Posterior cingulate gyrus (tissue), 11 donors: ENCODE measurements at places on chromosomes 3 and 15.

GRCh38 chr3:188533612-188534357, 379.8 kb downstream of the LPP start:
- no peak for DNase-seq

DNA sequence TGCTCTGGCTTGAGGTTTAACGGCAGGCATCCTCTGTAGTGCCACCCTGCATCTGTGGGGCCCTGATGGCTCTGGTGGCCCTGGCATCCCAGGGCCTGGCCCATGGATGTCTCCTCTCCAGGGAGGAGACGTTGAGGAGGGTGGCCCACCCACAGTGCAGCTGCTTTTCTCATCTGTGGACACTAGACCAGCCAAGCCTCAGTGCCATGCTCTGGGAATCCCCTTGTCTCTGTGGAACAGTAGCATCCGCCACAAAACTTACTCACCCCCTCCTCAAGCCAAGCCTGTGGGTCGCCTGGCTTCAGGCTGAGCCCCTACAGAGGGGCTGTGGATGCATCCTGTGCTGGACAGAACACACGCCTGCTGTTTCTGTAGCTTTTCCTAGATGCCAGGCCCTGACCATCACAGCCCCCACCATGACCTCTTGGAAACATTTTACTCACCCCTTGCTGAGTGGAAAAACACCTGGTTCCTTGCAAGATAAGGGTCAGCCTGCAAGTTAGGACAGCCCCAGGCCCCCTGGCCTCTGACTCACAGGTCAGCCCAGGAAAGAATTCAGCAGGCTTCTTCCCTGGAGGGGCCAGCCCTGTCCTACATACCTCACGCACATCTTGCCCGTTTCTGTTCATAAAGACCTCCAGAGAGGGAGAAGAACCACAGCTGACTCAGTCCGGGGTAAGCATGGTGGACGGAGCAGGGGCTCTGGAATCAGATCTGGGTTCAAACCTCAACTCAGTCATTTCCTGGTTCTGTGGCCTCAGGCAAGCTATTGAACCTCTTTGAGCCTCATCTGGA, 19.0 kb downstream of the PAK6 start:
- DNase-seq = no peak

GRCh38 chr15:63029676-63030075, 12.9 kb upstream of the TPM1 start:
- no peak for DNase-seq

- DNase-seq = peak; percentile 90
These were observed at the start of gene ICE2 for GRCh38 chr15:60478566-60479360. TSS of gene ICE2 (minus strand) at chr15:60479142. CDS start at chr15:60477977, 1,165 bp downstream.

GRCh38 chr3:50515565-50516439, 12.4 kb upstream of the CACNA2D2 start:
- no peak for DNase-seq

GRCh38 chr15:94582368-94582767, 351.0 kb downstream of the MCTP2 start:
- DNase-seq = peak; percentile 10

DNA sequence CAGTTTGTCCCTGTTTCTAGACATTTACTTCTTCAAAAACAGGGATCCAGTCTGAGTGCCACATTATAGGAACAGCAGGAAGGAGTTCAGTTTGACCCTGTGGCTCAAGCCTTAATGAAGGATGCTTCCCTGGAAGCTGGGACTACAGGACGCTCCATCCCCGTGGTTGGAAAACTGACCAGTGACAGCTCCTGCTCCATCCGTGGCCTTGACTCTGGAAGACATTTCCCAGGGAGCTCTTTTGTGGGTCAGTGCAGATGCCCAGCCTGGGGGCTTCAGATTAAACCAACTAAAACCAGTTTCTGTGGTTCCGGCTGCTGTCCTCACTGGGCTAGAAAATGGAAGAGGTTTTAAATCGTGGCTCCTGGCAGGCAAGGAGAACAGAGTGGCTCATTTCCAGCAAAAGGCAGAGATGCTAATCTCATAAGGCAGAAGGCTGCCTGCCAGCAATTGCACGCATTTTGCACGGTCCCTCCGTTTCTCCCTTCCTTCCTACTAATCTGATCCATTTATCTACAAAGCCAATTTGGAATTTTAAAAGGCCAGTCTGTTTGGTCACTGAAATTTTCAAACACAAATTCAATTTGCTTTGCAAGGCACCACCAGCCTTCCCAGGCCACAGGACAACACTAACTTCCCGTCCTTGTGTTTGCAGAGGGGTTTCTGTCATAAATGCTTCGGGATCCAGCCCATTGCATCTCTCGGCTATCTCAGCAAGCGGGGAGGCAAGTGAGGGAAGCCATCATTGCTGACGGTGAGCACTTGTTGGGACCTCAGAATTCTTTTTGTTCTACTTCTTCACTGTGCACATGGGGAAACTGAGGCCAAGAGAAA, 6.2 kb upstream of the SSUH2 start:
- DNase-seq = no peak

GRCh38 chr3:182129740-182130139, 418.0 kb downstream of the SOX2 start:
- DNase-seq = no peak

GRCh38 chr3:54836871-54837270, 91.0 kb downstream of the LRTM1 start:
- peak; percentile 34 for DNase-seq

- DNase-seq = no peak
These were observed 72.5 kb downstream of the OPA1 start for GRCh38 chr3:193665370-193665989.

GRCh38 chr15:48059791-48060190, 61.0 kb upstream of the SLC24A5 start:
- peak; percentile 35 for DNase-seq

- DNase-seq = no peak
These were observed 28.7 kb downstream of the ATRIP start for GRCh38 chr3:48475188-48475587.

DNA sequence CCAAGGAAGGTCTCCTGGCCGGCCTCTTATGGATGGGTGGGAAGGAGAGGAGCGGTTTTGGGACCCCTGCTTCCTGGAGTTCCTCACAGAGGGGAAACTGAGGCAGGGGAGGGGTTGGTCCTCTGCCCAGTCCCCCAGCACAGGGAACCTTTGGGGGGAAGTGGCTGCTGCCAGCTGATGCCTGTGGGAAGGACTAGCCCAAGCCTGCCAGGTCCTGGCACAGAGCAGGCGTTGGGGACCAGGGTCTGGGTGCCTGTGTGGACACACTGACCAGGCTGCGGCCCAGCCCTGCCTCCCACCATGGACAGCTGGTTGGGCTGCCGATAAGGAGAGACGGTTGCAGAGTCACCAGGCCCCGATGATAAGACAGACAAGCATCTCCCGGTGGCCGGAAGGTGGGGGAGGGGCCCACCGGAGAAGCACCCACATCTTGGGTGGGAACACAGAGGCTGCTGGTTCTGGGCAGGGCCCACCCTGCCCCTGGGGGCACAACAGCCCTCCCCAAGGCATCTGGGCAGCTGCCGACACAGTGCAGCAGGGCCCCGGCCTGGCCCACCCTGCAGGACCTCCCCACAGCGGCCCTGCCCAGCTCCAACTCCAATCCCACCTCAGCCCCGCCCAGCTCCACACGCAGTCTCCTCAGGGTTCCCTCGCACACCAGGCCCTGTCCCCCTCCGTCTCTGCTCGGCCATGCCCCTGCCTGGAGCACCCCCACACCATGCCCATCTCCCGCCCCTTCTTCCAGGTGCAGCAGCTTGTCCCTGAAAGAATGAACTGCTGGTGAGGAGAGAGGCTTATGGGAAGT, 50.7 kb downstream of the DNAJB8 start:
- DNase-seq = no peak

- DNase-seq = no peak
These were observed 3.7 kb downstream of the IGF2BP2 start for GRCh38 chr3:185820973-185821758.

- DNase-seq = no peak
These were observed 14.2 kb upstream of the ST6GAL1 start for GRCh38 chr3:186915806-186916796.

GRCh38 chr3:72543246-72543645, 305.0 kb downstream of the SHQ1 start:
- DNase-seq = no peak

- DNase-seq = no peak
These were observed 65.4 kb downstream of the FBN1 start for GRCh38 chr15:48579945-48580671.

DNA sequence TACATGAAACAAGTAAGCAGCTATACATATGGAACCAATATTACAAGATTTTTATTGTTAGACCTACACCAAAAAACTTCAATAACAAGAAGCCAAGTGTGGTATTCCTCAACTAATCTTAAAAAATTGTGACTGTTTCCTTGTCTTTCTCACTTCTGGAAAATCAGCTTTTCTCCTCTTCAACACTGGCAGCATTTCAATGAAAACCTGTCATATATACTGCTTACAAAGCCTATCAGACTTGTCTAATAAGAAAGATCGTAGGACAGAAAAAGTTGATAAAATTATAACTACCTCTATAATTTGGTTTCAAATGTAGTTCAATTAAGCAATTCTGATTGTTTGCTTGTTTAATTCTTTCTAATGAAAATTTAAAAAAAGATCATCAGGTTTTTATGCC, 55.1 kb downstream of the CBLB start:
- DNase-seq = no peak

DNA sequence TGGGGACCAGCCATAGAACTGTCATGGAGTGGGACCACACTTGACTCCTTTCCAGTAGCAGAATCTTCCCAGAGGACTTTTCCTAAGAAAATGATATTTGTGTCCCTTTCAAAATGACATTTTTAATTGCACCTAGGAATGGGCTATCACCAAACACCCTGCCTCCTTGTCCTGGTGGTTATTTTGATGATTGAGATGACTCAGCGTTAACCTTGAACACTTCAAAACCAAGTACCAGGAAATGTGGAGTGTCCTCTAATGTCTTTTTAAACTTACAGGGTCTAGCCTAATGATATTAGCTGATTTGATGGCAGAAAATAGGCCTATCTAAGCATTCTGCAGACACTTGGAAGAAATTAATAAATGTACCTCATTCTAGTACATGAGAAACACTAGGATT, 90.7 kb downstream of the HHLA2 start:
- DNase-seq = no peak

DNA sequence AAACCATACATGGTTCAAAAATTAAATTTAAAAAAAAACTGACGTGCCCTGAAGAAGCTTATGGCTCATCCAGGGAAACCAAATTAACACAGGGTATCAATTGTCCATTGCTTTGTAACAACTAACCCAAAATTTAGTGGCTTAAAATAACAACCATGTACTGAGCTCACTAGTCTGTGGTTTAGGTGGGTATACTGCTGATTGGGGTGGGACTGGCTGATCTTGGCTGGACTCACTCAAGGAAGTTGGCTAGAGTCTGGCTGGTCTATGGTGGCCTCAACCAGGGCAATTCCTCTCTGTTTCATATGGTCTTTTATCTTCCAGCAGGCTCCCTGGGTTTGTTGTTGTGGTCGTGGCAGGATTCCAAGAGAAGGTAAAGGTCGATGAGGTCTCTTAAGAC, 14.1 kb upstream of the EDC3 start:
- no peak for DNase-seq

DNA sequence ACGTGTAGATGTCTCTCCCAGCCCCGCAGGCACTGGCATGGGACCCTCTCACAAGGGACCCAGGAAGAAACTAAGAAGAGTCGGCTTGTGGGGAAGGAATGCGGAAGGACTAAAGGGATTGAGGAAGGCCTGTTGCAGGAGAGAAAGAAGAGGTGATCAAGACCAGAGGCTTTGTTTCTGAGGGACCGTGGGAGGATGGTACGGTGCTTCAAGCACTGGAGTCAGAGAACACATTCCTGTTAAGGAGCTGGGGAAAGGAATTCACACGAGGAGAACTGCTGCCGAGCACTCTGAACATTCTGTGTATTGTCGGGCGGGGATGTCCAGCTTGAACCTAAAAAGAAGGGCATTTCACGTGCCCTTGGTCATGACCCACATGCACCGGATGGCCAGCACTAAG, 91.4 kb downstream of the TAMM41 start:
- no peak for DNase-seq

- DNase-seq = no peak
These were observed 22.3 kb downstream of the CMTM7 start for GRCh38 chr3:32413845-32414521.

DNA sequence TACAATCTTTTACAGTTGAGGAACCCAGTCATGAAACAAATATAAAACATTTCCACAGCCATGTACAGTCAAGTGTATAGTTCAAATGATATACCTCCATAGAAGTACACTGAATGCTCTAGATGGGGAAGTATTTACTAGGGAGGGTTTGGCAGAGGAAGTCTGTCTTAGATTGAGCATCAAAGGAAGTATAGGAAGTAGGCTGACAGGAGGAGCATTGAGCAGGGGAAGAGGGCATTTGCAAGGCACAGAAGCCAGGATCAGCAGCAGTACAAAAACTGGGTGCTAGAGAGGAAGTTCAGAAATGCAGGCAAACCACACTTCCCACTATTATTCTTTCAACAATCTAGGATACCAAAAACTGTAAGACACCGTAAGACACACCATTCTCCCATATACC, 122.6 kb downstream of the ANO10 start:
- DNase-seq = no peak

- no peak for DNase-seq
These were observed 15.9 kb upstream of the SH3BP5 start for GRCh38 chr3:15348246-15348645.

GRCh38 chr3:70466096-70466495, 153.7 kb upstream of the MDFIC2 start:
- no peak for DNase-seq

DNA sequence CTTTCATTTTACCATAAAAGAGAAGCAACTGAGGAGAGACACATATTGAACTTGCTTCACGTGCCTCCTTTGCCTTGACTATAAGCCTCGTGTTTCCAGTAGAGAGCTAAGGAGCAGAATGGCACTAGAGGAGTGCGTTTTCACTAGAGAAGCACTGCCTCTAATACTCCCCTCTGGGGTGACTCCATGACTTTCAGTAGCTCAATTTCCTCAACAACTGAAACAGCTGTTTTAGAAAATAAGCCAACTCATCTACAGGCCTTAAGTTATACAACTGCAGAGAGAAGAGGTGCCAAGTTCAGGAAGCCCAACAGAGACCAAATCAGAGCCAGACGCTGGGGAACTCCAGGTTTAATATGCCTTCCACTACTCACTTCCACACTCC, 1.9 kb downstream of the UBP1 start:
- no peak for DNase-seq

- no peak for DNase-seq
These were observed 649.2 kb downstream of the ZPLD1 start for GRCh38 chr3:103083848-103084631.

DNA sequence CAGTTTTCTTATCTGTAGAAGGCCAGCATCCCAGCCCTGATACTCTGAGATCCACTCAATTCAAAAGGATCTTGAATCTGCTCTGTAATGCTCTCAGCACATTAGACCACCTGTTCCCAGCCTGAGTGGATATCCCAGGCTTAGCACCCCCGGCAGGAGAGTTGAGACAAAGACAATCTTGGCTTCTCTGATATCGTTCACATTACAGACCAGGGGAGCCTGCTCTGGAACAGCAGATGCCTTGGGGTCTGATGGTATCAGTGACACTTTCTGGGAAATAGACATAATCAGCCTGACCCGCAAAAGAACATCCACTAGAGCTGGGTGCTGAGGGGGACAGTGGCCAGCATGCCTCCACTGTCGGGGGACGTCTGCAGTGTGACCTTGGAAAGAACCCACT, 70.6 kb downstream of the BDH1 start:
- no peak for DNase-seq
